ENCODE measurements at places on chromosomes 6 and 20.

GRCh38 chr20:63706852-63707557, 771 bp downstream of the ARFRP1 start:
- no peak for DNase-seq

DNA sequence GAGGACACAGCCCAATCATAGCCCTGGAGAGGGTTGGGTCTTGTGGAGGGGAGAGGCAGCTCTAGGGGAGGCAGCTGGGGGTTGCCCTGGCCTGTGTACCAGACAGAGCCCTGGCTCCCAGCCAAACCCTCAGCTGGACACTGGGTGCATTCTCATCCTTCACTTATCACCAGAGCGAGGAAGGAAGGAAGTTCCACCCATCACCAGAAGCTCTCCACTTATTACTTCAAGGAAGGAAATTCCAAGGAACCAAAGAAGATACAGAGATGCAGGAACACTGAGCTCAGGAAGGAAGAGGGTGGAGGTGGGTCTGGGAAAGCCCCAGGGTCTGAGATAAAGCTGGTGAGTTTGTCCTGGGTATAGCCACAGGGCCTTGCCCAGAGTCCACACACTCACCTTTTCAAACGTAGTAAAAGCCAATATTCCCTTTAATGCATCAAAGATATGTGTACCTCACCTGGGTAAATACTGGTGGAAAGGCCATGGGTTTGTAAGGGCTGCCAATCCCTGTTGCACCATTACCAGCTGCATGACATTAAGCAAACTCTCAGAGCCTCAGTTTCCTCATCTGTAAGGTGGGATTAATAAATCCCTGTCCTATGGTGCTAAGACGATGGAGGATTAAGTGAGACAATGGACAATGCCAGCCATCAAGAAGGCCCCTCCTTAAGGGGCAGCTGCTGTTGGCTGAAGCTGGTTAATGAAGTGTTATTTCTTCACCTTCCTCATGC, 109.7 kb upstream of the NAA20 start:
- no peak for DNase-seq

DNA sequence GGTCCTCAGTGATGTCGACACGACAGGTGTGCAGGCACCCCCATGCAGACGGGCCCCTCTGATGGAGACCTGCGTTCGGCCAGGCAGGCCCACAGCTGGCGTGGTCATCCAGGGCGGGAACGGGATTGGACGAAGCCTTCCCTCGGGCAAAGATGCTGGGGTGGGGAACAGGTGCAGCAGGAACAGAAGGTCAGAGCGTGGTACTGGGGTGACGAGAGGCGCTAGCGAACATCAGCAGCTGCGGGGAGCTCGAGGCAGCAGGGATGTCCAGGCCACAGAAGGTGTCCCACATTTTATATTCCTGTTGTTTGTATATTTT, 96.2 kb downstream of the SLC22A23 start:
- no peak for DNase-seq

DNA sequence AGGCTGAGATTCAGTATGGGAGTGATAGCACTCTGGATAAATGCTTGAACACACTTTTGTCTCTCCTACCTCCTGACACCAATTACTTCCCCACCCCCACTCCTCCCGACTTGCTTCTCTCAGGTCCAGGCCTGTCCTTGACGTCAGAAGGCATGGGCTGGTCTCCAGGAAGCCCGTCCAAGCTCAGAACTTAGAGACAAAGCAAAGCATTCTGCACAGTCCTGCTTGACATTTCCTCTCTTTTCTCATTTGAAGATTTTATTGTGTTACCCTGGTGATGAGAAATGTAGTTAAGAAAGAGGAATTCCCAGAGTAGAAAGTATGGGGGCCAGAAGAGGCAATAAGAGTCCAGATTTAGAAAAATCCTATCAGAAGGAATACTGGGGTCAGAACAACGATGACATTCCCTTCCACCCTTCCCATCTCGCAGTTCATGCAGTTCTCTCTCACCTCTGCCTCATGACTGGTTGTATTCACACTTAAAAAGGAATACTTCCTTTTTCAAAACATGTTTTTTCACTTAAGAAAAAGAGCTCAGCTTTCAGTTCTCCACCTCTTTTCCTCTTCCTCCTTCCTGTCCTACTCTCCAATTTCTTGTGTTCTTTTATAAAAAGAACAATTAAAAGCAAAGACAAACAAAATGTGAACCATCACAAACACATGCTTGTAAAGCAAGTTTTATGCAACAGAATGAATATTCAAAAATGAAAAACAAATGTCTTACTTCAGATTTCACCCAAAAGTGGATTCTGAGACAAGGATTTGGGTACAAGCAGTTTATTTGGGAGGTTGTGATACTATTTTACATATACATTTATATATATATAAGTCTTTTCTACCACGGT, 18.5 kb upstream of the FAM184A start:
- no peak for DNase-seq

DNA sequence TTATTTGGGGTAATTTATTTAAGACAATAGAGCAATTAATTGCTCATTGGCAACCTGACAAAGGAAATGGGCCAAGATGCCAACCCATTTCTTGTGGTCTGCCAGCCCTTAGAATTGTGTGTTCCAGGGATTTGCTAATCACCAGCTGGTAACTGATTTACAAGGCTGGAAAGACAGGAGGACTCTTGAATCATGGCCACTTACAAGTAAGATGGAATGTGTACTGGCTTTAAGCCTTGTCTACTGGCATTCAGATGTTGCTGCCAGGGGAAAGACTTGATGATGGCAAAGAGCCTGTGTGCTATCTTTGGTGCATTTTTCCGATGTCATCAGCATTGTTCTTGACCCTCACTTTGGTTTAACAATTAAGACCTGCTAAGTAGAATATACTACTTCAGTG, 91.0 kb downstream of the BCKDHB start:
- no peak for DNase-seq

DNA sequence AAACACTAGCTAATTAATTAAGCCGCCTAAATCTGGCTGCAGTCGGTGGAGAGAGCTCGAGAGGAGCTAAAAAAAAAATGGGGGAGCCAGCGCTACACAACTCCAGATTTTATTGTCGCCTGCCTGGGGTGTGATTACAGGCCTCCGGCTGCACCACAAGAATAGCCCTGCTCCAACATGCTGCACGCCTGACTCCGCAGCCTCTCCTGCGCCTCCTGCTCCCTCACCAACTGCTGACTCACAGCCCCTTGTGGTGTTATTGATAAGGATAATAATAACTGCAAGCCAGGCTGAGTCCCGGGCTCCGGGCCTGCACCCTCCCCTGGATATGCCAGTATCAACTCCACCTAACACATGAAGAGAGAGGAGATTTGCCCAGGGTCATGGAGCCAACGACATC, 16.8 kb downstream of the SIRPA start:
- no peak for DNase-seq

DNA sequence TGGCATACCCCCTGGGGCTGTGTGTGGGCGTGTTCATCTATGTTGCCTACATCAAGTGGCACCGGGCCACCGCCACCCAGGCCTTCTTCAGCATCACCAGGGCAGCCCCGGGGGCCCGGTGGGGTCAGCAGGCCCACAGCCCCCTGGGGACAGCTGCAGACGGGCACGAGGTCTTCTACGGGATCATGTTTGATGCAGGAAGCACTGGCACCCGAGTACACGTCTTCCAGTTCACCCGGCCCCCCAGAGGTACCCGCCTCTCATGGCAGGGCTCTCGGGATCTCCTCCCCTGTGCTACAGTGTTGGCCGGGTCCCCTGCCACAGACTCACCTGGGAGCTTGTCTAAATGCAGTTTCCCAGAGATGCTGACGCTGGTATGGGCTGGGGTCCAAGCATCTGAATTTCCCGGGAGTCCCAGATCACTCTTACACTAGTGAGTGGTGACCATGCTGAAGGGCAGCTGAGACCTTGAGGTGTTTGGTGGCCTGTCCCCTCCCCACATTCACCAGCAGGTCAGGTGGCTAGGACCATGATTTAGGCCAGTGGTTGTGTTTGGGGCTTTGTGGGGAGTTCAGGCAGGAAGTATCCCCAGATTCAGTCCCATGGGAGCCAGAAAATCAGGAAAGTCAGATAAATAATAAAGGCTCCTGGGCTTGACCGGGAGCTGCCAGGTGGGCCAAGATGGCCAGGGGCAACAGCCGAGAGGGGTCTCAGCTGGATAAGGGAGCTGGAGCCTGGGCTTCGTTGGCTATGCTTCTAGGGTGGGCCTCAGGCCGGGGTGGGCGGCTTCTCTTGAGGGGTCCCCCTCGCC, 11.8 kb downstream of the ENTPD6 start:
- no peak for DNase-seq

DNA sequence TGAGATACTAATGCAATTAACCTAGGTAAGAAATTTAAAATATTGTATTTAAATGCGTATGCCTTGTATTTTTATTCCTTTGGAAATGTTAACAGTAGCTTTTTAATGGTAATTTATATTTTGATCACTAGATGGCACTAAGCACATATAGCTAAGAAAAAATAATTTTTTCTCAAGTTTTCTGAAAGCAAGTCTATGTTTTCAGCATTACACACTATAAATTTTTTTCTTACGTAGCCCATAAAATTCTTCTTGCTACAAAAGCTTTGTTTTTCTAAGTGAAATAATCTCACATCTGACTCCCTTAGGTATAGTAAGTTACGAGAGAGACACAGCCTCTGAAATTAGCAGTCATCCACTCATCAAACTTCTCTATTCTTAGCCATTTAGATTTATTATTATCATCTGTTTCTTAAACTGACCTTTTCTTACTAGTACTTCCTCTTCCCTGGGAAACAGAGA, 35.7 kb downstream of the TSPYL4 start:
- DNase-seq, result peak; percentile 92

DNA sequence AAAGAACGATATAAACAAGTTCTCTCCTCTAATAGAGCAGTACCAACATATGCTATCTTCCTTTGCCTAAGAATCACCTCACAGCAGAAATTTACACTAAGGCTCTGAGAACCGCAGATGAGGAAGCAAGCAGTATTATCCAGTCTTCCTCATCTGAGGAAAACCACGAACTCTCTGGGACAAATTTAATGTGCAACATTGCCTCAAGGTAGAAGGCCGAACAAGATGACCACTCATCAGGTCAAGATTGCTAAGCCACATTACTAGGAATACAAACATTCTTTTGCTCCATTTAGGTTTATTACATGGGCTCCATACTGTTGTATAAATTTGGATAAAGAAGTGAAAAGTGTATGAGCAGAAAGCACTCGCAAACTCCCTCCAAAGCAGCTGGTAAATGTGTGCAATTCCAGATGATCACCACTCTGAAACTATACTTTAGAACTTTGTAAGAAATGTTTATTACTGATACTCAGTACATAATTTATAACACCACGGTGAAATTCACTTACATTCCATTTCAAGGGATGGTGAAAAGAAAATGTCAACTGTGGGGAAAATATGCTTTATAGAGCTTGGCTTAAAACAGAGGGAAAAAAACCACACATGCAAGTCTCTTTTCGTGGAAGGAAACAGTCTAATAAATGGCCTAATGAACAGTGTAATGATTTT, 398.4 kb downstream of the BTBD9 start:
- no peak for DNase-seq

DNA sequence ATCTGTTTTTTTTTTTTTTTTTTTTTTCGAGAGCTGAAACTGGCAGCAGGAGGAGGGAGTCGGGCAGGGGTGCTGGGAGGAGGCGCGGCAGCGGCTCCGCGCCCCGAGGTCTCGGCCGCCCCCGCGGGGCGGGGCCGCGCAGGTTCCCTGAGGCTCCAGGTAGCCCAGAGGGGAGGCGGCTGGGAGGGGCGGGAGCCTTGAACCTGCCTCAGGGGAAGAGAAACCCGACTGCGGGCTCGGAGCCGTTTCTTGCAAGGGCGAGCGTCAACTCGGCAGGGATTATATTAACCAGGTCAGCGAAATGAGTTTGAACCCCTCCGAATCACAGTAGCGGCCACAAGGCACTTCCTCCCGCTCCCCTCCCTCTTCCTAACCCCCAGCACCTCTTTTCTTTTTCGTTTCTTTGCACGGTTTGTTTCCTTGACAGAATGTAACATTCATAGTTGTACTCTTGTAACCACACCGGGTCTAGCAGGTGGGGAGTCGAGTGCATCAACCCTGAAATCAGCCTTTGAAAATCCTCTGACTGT, 2.0 kb downstream of the MYB start:
- no peak for DNase-seq

DNA sequence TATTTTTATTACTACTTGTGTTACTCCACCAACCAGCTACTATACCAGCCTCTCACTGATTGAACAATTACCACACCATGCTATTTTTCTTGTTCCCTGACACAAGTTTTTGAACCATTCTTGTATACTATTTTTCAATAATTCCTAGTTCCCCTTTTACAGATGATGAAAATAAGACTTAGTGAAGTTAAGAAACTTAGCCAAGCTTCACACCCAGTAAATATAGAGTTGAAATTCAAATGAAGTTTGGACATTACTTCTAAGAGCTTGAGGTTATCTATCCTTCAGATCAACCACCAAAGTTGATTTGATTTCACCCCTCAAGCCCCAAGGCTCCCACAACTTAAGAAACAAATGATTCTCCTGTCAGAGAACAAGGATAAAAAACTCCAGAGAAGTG, 13.1 kb upstream of the BCAS1 start:
- DNase-seq, result no peak

DNA sequence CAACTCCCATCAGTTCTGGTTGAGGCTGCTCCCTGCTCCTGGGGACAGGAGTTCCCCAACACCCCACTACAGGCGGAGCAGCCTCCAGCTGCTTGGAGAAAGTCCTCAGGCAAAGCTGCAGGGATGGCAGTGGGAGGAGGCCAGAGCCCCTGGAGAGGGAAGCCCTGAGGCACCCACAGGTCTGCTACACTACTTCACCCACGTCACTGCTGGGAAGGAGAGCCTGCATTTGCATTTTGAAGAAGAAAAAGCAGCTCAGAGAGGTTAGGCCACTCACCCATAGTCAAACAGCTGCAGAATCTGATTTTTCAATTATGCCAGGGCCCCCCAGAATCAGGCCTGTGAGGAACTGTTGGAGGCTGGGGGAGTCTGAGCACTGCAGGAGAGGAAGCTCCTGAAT, 17.2 kb downstream of the BFSP1 start:
- no peak for DNase-seq

DNA sequence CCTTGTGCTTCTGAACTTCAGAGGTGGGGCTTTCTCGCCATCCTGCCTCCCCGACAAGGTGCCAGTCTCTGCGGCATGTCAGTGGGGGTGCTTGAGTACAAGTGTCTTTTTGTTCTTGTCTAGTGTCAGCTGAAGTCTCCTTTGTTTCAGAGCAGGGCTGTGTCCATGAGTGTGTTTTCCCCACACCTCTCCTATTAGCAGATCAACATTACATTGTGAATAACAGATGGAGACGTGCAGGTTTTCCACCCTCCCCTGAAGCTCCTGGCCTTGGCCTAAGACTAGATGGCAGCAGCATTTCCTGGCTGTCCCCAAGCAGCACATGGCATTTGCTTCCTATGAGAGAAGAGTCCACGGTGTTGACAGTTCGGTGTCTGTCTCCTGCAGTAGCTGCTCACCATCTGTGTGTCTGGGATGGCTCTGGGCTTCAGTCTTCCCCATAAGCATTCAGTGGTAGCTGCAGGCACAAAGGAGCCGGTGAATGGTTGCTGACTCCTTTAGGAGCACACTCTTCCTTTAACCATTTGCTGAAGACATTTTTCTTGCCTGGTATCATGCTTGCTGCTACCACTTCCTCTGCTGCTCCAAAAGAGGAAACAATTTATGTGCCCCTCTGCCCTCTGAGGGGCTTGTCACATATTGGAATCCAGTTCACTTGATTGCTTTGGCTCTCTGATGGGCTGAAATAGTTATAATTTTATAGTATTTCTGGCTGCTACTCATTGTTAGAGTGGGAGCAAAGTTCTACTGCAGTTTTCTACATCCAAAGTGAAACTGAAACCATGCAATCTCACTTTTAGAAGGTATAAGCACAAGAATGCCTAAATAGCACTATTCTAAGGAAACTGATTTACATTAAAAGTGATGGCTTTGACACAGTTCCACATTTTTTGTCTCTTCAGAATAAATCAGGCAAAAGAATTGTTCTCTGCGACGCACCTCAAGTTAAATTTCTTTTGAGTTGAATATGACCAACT, 913.0 kb downstream of the C6orf118 start:
- no peak for DNase-seq

All from NCI-H2029 treated with DMSO at 0.1 percent for 48 hours (cell line).